Activated T-cell treated with anti-CD3 and anti-CD28 coated beads, Interleukin-2, amount 50 U/mL, for 1 hour (primary cell): ENCODE measurements at places on chromosomes 13 and 19.

DNA sequence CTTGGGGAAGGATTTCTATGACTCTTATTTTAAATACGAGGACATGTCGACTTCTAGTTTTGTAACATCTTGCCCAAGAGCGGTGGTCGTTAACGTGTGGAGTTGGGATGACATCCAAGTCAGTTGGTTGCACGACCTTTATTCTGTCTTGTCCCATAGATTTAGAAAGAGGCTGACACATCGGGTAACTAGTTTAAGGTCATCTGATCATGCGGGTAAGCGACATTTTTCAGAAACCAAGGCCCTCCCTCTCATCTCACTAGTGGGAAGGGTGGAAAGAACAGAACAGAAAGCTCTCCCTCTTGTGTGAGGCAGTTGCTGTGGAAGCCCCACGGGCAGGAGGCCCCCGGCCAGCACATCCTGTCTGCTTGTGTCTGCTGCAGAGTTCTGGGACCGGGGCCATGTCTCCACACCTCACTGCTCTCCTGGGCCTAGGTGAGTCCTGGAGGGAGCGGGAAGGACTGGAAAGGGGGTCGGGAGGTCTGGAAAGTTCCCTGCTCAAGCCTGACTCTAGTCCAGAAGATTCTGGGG lies at the start of gene LAIR2:
Gene LAIR2, plus strand, starts transcription at position 314 of the 531 bp plus-strand sequence. Its CDS starts 88 bp downstream, at position 402.
- DNase-seq, result no peak

GRCh38 chr19:30795727-30796126 lies 423.5 kb downstream of the ZNF536 start:
- DNase-seq, result no peak

DNA sequence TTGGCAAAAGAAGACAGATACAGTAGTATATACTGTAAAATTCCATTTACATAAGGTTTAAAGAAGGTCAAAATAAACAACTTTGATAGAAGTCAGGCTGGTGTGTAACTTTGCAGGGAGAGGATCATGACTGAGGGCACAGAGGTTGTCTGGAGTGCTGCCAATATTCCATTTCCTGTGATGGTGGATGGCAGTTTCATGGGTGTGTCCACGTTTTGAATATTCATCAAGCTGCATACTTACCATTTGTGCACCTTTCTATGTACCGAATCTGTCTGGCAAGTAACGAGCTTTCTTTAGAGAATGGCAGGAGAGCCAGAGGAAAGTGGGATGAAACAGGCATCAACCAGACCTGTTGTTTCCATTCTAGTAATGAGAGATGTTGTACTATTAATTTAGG lies 420.5 kb upstream of the HTR2A start:
- no peak for DNase-seq

DNA sequence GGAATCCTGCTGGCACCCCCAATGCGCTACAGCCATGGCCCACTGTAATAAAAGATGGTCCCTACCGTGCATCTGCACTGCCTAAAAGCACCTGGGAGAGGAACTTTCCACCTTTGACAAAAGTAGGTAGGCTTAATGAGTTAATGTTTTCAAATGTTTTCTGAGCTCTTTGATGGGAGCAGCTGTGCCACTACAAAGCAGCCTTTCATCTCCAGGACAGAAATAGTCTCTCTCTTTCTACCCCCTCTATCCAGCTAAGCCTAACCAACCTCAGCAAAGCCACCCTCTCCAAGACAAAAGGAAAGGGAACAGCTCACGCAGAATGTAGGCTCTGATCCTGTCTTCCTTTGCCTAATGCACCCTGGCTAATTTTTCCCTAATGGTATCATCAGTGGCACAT lies 560.2 kb downstream of the UQCRFS1 start:
- DNase-seq, result no peak

DNA sequence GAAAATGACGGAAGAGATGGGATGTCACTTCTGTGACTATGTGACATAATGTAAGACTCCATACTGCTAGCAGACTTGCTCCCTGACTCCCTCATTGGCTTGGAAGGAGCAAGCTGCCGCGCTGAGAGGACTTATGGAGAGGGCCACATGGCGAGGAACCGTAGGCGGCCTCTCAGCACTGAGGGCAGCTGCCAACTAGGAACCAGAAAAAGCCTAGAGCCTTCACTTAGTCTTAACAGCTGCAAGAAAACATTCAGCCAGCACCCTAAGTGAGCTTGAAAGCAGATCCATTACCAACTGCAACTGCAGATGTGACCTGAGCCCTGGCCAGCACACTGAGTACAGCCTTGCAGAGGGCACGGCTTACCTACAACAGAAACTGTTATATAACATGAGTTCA lies 33.9 kb downstream of the USP12 start:
- DNase-seq, result no peak

DNA sequence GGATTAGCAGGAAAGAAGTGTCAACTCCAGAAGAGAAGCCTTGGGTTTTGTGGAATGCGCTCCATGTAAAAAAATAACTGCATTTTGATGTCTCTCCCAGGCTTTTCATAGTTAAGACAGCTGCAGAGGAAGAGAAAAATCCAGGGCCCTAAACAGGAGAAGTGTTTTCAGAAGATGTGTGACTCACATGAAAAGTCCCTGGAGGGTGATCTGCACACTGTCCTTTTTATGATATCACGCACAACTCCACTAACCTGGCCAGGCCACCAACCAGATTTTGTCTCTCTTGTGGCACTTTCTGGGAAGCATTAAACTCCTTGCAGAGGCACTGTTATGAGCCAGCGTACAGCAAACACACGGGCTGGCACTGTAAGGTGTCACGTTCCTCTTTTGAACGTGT lies 267.3 kb downstream of the FGF9 start:
- no peak for DNase-seq

DNA sequence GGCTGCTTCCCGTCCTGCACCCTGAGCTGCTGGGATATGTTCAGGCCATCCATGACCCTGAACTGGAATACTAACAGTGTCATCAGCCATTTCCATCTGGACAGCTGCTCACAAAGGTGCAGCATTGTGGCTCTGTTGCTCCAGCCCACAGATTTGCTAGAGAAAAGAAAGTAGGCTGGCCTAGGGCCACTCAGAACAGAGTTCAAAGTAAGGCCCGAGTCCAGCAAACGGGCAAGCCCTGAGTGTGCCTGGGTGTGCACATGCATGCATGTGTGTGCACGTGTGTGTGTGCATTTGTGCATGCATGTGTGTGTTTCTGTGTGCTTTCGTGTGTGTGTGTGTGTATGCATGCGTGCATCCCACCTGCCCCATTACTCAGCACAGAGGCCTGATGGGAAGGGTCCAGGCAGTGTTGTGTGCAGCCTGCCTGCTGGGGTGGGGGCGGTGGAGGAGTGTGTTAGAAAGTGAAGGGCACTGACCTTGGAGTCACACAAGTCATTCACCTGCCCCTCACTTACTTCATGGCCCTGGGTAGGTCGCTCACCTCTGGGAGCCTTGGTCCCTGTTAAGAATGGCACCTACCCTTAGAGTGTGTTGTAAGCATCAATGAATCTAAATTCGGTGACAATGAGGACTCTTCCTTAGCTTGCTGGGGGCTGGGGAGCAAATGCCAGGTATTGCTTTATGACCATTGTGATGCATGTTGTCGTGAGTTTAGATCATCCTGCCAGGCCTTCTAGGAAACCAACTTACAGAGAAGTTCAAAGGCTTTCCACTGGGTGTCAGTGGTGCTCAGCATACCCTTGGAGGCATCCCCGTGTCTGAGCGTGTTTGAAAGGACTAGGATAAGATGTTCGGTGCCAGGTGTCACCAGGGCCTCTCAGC lies 53.2 kb downstream of the GPR12 start:
- DNase-seq, result peak; percentile 39

DNA sequence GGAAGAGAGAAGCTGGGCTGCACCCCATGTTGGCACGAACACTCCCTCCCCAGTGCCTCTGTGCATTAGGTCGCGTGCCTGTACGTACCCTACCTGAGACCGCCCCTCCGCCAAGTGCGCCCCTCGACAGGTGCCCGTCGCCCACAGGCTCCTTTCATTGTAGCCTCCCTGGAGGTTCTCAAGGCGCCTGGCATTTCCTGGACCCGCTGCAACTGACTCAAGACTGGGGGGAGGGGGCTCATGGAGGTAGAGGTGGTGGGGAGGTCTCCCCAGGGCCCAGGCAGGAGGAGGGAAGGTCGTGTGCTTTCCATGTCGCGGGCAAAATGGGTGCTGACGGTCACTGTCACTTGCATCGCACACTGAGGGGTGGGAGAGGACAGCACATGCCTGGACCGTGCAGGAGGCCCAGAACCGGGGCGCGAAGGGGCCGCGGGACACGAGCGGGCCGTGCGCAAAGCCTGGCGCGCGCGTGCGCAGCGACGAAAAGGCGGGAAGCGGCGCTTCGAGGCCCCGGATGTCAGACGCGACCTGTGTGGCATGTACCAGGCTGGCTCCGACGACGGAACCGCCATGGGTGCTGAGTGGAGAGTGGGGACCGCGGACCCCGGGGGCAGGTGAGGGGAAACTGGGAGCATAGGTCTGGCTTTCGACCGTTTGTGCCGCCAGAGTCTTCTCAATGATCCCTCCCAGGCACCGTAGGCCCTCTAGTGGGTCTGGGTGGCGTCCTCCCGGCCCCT lies 16.5 kb downstream of the NFIX start:
- DNase-seq, result no peak

- DNase-seq, result no peak
These were observed 50.9 kb downstream of the PEPD start for GRCh38 chr19:33470686-33471085.
